Hematopoietic multipotent progenitor cell (in vitro differentiated cells): ENCODE measurements at places on chromosomes 4 and X. TPM values are rescaled to one million over a fixed set of nuclear protein-coding genes. Genes with fewer than 3 reads are reported as not detected.

- no peak for DNase-seq
Observed at GRCh38 chr4:29151584-29151983, 1568.6 kb upstream of the PCDH7 start.

- no peak for DNase-seq
Observed at GRCh38 chr4:83316459-83317165, 18.0 kb downstream of the HPSE start.

DNA sequence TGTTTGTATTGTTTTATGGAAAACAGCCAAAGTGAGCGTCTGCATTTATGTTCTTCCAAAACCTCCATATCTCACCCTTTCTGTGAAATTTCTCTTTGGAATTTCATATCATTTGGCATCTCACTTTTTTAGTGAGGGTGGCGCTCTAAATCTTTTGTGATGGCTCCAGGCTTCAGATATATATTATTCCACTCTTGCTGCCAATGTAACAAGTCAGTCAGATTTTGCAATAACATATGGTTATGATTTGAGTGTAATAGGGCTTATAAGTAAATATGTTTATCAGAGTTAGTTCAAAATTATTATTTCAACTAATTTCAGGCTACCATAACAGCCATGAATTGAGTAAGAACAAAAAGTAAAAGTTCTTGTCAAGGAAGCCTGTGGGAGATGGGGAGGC is 314.7 kb downstream of the PDGFC start:
- no peak for DNase-seq

DNA sequence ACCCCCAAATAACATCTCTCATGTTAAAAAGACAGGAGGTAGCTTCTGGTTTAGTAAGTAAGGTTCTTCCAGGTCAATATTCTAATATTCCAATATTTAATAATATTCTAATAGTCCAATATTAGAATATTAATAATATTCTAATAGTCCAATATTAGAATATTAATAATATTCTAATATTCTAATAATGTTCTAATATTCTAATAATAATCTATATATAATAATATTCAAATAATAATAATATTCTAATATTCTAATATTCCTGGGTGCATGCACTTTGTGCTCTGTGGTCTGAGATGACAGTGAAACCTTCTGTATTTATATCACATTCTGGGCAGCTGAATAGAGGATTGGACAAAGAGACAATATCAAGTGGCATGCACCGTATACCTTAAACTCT is 96.1 kb downstream of the PCDH10 start:
- no peak for DNase-seq

- peak; percentile 15 for DNase-seq
Observed at GRCh38 chr4:161604516-161605300, 559.1 kb downstream of the FSTL5 start.

GRCh38 chr4:56619160-56619559 is 61.9 kb downstream of the HOPX start:
- no peak for DNase-seq

DNA sequence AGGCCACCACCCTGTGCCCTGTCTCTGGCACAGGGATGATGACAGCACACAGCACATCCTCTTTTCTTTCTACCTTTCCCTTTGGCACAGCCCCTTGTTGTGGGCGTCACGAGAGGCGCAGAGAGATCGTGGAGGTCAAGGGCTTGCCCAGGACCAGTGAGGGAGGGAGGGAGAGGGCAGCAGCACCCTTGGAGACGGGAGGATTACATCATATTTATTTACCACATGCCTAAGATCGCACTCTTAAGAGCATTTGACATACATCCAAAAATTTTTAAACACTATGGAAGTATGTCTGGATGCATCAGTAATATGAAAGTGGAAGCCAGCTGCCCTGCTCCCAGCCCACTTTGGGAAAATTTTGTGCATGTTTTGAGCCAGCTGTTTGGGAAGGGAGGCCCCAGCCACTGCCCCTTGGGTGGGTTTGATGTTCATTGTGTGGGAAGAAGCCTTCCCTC is 12.7 kb downstream of the WFS1 start:
- DNase-seq = no peak

DNA sequence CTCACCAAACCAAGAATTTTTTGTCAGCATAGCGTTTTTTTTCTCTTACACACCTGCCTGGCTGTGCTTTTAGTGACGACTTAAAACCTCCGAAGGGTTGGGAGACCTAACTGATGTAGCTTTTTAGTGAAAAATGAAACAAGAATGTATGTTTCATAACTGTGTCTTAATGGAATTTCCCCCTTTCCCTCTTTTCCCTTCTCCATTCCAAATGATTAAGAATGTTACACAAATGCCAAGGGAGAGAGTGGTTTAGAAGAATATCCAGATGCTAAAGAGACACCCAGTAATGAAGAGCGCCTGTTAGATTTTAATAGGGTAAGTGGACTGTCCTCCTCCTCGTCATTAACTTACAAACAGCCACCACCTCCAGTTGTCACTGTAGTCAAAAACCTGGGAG is 33.2 kb upstream of the TBC1D14 start:
- DNase-seq = no peak

DNA sequence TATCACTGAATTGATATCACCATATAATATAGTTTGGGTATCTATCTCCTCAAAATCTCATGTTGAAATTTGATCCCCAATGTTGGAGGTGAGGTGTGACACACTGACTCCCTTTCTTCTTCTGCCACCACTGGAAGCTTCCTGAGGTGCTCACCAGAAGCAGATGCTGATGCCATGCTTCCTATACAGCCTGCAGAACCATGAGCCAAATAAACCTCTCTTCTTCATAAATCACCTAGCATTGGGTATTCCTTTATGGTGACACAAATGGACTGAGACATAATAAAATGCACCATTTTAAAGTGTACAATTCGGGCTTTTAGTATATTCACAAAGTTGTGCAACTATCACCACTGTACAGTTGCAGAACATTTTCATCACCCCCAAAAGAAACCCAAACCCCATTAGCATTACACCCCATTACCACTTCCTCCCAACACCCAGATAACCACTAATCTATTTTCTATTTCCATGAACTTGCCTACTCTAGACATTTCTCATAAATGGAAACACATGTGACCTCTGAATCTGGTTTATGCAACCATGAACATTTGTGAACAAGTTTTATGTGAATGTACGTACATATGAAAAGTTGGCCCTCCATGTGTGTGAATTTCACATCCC is 148.9 kb downstream of the OPHN1 start:
- DNase-seq = no peak

- no peak for DNase-seq
Observed at GRCh38 chrX:148567229-148567628, 66.8 kb downstream of the AFF2 start.

GRCh38 chrX:50871922-50872453 is 38.5 kb upstream of the BMP15 start:
- DNase-seq = no peak

DNA sequence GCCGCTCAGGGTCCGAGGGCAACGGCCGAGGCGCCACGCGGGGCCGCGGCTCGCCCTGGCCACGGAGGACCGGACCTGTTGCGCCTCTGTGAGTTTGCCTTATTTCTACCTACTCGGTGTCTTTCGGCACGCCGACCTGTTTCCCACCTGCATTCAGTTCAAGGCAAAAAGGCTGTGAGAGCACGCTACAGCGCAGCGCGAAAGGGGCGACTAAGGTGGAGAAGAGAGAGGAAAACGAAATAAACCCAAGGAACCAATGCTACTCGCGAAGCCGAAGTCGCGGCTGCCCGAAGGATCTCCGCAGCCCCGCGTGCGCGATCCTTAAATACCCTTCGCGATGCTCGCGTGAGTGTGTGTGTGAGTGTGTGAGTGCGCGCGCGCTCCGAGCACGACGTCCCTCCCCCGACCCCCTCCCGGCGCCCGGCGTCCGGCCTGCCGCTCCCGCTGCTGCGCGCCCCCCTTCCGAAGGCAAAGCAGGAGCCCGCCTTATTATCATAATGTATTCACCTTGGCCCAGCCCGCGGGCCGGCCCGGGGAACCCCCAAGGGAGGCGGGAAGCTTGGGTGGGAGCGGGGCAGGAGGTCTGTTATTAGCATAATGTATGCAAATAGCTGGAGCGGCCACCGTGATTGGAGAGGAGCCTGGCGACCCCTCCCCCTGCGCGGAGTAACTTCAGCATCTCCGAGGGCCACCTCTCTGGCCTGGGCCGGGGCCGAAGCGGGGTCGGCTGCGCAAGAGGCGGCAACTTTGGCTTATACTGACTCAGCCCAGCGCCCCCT is at the start of gene COL25A1:
TSS of gene COL25A1 (minus strand) at position 298 of the 779 bp plus-strand sequence.
- no peak for DNase-seq

GRCh38 chrX:40177117-40177430 is 79.3 kb upstream of the BCOR start:
- no peak for DNase-seq

GRCh38 chr4:174591243-174592021 is 69.1 kb upstream of the HPGD start:
- DNase-seq = no peak

- DNase-seq = no peak
Observed at GRCh38 chrX:142149919-142150318, 55.2 kb downstream of the MAGEC2 start.

DNA sequence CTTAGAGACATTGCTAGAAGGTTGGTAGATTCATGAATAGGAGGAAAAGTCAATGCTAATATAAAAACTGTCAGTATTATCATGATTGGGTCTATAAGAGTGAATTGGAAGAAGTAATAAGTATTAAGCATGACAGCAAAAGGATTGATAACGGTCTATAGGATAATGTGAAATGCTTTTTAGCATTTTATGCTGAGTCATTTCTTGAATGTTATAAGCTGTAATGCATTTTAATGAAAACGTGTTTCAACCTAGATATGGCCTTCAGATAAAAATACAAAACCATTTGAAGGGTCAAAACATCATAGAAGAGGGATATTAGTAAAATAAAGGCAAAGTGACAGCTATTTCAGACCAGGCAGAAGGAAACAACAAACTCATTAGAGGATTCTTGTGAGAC is 353.5 kb downstream of the SH2D1A start:
- no peak for DNase-seq

DNA sequence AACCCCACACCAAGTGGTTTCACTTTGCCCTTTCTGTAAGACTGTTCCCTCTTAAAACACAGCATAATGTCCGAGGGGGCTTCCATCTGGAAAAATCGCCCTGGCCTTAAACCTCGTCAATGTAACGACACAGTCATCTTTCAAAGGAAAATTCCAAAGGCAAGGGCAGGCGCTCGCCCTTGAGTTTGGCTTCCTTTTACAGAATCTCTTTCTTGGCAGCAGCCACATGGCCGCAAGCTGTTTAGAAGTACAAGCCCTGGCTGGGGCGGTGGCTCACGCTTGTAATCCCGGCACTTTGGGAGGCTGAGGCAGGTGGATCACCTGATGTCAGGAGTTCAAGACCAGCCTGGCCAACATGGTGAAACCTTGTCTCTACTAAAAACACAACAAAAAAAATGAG is 27.1 kb upstream of the GRPEL1 start:
- DNase-seq = no peak

DNA sequence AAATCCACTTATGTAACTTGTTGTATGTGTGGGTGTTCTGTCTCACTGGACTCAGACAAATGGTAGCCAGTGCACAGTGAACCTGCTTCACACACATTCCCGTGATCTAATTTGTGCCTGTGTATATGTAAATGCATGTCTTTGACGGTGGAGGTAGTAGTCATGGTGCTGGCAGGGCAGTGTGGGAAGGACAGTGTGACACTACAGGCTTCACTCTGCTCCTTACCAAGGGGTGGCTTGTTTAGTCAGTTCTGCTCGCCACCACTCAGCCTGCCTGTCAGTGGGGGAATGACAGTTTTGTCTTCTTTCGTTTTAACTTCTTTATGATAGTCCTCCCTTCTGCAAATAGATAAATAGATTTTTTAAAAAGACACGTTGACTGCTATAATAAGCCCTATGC is 17.7 kb upstream of the PAQR3 start:
- DNase-seq = no peak

TRIM61 gene
- total RNA-seq = 1.1 TPM

UGT2B15 gene
- total RNA-seq = not detected

CT45A6 gene
- total RNA-seq = not detected

CFI gene
- total RNA-seq = 1.6 TPM

WDR17 gene
- total RNA-seq = 3.2 TPM

BCAP31 gene
- total RNA-seq = 107 TPM
